Activated naive CD4-positive, alpha-beta T cell treated with anti-CD3 and anti-CD28 coated beads for 36 hours (primary cell): ENCODE measurements at places on chromosomes 5 and 9. TPM values are rescaled to one million over a fixed set of nuclear protein-coding genes. Genes with fewer than 3 reads are reported as not detected.
A peak's percentile ranks its signal among the peaks of the same experiment; 100 is the strongest.

Gene ARSI
- total RNA-seq: not detected

GRCh38 chr5:32449262-32449661 is 4.7 kb upstream of the ZFR start:
- DNase-seq: no peak

DNA sequence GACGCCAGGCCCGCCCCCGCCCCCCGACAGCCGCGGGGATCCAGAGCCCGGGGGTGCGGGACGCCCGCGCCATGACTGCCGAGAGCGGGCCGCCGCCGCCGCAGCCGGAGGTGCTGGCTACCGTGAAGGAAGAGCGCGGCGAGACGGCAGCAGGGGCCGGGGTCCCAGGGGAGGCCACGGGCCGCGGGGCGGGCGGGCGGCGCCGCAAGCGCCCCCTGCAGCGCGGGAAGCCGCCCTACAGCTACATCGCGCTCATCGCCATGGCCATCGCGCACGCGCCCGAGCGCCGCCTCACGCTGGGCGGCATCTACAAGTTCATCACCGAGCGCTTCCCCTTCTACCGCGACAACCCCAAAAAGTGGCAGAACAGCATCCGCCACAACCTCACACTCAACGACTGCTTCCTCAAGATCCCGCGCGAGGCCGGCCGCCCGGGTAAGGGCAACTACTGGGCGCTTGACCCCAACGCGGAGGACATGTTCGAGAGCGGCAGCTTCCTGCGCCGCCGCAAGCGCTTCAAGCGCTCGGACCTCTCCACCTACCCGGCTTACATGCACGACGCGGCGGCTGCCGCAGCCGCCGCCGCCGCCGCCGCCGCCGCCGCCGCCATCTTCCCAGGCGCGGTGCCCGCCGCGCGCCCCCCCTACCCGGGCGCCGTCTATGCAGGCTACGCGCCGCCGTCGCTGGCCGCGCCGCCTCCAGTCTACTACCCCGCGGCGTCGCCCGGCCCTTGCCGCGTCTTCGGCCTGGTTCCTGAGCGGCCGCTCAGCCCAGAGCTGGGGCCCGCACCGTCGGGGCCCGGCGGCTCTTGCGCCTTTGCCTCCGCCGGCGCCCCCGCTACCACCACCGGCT is 1.0 kb downstream of the FOXE1 start:
- DNase-seq: peak; percentile 78

Gene PFN3
- total RNA-seq: not detected

DNA sequence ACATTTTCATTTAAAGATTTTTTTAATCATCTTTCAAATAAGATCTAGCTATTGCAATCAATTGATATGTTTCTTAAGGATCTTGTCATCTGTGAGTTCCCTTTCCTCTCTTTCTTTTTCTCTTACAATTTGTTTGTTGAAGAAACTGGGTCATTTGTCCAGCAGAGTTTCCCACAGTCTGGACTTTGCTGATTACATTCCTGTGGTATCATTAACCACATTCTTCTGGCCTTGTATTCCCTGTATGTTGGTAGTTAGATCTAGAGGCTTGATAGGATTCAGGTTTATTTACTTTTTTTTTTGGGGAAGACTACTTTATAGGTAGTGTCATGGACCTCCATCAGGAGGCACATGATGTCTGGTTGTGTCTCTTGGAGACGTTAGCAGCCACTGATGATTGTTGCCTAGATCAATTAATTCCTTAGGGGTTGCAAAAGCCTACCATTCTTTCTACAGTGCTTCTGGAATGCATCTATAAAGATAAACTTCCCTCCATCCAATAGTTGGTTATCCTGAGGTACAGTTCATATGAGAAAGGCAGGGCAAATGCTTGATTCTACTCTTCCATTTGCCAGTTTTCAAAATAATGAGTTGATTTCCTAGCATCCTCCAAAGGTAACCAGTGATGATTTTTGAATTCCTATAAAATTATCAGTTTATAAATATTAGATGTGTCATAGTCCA is 14.3 kb downstream of the PDE8B start:
- DNase-seq: no peak

DNA sequence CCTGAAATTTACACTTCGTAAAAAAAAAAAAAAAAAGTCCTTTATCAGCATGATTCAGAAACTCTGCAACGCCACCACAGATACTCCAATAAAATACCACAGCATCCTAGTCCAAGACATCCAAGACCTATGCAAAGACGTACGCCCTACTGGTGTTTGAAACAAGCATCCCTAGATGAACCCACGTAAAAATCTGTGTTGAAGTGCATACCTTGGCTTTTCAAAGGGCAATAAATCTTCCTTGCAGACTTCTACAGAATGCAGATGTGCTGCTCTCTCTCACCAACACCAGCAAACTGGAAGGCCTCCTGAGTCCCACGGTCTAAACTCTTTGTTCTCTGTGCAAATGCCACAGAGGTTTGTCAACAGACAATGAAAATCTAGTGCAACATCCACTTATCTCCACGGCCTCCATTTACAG is 38.8 kb downstream of the MYO10 start:
- no peak for DNase-seq

GRCh38 chr9:14119694-14120514 is 194.0 kb downstream of the NFIB start:
- DNase-seq: no peak

- no peak for DNase-seq
These were observed 36.4 kb upstream of the ADAMTS2 start for GRCh38 chr5:179381691-179382090.

DNA sequence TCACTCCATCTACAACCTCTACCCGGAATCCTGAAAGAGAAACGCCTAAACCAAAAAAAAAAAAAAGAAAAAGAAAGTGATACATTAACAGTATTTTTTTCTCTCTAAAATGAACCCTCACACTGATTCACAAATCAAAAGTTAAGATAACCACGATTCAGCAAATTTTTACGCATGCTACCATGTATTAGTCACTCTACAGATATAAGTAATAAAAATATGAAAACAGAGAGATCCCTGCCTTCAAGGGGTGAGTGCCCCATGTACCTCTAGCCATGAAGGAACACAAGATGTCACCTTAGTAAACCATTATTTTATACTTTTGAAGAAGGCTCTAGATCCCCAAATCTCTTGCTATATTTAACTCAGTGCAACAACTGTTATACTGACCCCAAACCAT is 33.4 kb downstream of the CEMIP2 start:
- no peak for DNase-seq

DNA sequence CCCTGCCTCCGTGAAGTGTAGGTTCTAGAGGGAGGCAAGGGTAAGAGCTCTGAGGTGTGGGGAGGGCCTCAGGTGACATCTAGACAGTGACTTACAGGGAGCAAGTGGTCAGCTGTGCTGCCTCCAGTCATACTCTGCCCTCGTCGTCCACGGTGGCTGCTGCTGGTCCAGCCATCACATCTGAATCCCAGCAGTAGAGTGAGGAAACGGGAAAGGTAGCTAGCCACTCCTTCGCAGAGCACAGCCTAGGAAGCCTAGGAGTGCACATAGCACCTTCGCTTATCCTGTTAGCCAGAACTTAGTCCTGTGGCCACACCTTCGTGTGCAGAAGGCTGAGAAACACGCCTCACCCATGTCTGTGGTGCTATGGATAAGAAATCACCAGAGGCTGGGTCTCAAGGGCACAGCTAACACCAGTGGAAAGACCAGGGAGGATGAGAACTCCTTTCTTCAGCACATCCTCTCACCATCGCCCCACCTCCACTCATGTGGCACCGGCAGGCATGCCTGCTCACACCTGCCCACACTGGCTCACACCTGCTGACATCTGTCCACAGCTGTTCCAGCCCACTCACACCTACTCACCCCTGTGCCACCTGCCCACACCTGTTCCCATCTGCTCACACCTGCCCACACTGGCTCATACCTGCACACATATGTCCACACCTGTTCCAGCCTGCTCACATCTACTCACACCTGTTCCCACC is 44.5 kb upstream of the SLC6A19 start:
- DNase-seq: no peak

DNA sequence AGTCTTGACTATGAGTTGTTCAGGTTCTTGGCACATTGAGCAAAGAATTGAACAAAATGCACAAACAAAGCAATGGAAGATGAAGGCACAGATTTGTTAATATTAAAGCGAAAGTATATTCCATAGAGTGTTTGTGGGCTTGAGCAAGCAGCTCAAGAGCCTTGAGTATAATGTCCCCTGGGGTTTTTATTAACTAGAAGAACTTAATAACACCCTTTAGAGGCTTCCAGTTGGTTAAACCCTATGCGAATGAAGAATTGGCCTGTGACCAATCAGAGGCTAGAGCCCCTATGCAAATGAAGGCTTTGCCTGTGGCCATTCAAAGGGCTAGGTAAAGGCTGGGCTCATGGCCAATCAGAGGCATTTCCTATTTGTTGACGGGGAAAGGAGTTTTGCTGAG is 135.3 kb upstream of the IL12B start:
- DNase-seq: no peak

DNA sequence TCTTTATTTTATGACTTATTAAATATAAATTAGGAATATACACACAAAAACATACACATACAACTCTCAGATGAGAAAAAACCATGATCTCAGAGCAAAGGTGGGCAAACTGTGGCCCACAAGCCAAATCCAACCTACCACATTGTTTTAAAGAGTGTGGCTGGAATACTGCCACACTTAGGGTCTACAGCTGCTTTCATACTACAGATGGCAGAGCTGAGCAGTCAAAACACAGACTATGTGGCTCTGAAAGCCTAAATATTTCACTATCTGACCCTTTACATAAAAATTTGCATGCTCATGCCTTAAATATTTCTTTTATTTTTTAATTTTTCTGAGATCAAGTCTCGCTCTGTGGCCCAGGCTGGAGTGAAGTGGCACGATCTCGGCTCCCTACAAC is 28.3 kb downstream of the LEAP2 start:
- DNase-seq: no peak

Gene PCDHB6
- not detected for total RNA-seq

GRCh38 chr9:127168756-127169574 is 46.5 kb upstream of the ANGPTL2 start:
- DNase-seq: no peak

- DNase-seq: peak; percentile 22
These were observed 14.6 kb upstream of the ARSI start for GRCh38 chr5:150317048-150318003.

DNA sequence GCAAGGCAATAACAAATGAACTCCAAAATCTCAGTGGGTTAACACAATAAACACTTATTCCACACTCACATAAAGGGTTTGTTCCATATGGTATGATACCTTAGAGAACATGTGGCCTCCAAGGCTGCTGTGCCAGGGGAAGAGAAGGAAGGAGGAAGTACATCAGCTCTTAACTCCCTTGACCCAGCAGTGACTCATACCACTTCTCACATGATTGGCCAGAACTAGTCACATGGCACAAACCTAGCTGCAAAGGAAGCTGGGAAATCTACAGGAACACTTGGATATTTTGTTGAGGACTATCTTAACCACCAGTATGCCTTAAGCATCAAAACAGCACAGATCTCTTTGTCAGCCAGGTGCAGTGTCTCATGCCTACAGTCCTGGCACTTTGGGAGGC is 99.3 kb downstream of the SLIT3 start:
- DNase-seq: no peak

GRCh38 chr9:96550659-96551058 is 69.0 kb downstream of the CDC14B start:
- no peak for DNase-seq

- no peak for DNase-seq
These were observed 119.3 kb downstream of the RPS23 start for GRCh38 chr5:82158755-82159413.

Gene C8G
- total RNA-seq: not detected

GRCh38 chr5:168786147-168786546 is 207.0 kb upstream of the PANK3 start:
- no peak for DNase-seq

Gene TPPP
- total RNA-seq: 0.02 TPM

DNA sequence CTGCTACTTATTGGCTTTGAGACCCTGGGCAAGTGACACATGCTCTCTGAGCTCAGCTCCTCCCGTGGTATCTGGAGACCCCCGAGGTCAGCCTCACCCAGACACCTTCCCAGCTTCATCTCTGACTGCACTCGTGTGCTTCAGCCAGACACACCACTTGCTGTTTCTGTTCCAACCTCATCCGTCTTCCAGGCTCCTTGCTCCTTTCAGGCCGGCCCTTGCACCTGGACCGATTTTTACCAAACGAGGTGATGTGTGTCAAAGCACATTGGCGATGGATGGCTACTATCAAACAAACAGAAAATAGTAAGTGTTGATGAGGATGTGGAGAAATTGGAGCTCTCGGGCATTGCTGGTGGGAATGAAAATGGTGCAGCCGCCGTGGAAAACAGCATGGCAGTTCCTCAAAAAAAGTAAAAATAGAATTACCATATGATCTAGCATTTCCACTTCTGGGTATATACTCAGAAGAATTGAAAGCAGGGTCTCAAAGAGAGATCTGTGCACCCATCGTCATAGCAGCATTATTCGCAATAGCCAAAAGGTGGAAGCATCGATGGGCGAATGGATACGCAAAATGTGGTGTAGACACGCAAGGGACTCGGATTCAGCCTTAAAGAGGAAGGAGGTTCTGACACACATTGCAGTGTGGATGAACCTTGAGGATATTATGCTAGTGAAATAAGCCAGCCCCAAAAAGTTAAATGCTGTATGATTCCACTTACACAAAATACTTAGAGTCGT is 96.1 kb upstream of the IER5L start:
- no peak for DNase-seq

Gene NR2F1-AS1
- not detected for total RNA-seq

Gene IFNA13
- total RNA-seq: not detected

- peak; percentile 34 for DNase-seq
These were observed 32.0 kb downstream of the HAVCR1 start for GRCh38 chr5:157026789-157027424.

Gene NR4A3
- 4.2 TPM for total RNA-seq

Gene FOXI1
- total RNA-seq: not detected

Gene NIPAL4
- 10.1 TPM for total RNA-seq

GRCh38 chr5:108727236-108727650 is 20.5 kb upstream of the FER start:
- DNase-seq: no peak

DNA sequence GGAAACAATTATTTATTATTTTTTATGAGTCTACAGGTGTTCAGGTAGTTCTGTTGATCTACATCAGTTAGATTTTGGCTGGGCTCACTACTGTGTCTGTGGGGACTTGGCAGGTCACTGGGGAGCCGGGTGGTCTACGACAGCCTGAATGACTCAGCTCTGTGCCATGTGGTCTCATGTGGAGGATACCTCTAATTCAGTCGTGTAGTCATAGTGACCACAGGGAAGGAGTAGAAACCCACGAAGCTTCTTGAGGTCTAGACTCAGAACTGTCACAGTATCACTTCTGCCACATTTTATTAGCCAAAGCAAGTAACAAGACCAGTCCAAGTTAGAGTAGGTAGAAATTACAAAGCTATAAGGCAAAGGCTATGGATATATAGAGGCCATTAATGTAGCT is 64.7 kb upstream of the GRAMD2B start:
- no peak for DNase-seq

- no peak for DNase-seq
These were observed 615.0 kb upstream of the CHD1 start for GRCh38 chr5:99543841-99544240.
